ENCODE measurements at places on chromosomes 11 and 22.

GRCh38 chr11:77171885-77172665, 44.0 kb downstream of the MYO7A start:
- DNase-seq = no peak

DNA sequence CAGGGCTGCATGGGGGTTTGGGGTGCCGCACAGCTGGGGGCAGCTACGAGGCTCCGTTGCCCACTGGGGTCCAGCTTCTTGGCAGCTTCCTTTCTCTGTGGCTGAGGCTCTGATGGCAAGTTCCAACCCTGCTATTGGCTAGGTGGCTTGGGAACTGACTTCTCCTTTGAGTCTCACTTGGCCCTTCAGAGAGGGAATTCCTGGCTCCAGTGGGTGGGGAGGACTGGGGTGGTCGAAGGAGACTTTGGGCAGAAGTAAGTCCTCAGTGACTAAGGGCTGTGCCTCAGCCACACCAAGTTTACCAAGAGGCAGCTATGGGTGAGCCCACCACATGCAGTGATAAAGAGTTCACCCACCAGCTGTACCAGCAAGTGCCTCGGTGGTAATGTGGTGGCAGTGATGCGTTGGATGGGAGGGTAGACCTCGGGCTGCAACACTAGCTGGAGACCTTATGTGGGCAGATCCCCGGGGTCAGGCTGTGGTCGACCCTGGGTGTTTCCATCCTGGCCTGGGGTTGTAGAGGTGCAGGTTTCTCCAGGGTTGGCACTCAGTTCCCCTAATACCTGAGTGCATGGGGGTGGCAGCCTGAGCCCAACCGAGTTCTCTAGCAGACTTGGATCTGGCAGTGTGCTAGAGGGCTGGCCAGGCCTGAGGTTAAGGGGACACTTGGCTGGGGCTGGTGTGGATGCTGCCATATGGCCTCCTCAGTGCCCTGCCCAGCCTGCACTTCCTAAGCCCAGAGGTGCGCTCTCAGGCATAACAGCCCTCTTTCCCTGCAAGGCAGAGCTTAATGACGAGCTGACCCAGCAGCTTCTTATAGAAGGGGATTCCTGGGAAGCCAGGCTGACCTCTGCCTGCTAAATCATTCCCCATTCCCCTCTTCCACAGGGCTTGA, 197.0 kb upstream of the CADM1 start:
- DNase-seq = no peak

GRCh38 chr22:21754523-21754922, 18.9 kb upstream of the YPEL1 start:
- no peak for DNase-seq

- DNase-seq = no peak
These were observed 11.5 kb upstream of the AIFM3 start for GRCh38 chr22:20955548-20955947.

- no peak for DNase-seq
These were observed 323.6 kb upstream of the SYN3 start for GRCh38 chr22:33381531-33382406.

DNA sequence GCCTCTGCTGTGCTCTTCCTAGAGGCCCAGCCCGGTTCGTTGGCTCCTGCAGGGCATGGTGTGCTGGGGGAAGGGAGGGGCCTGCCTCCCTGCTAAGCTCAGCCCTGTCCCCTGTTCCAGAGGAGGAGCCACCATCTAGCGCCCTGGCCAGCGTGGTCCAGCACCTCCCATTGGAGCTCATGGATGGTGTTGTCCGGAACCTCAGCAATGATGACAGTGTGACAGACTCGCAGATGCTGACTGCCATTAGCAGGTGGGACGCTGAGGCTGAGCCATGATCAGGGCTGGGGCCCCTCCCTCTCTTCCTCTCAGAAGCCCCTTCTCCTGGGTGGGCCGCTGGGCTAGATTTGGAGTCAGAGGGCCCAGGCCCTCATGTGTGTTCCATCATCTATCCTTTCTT, 9.1 kb downstream of the USP35 start:
- no peak for DNase-seq
